ENCODE measurements at places on chromosomes 1 and 21.

DNA sequence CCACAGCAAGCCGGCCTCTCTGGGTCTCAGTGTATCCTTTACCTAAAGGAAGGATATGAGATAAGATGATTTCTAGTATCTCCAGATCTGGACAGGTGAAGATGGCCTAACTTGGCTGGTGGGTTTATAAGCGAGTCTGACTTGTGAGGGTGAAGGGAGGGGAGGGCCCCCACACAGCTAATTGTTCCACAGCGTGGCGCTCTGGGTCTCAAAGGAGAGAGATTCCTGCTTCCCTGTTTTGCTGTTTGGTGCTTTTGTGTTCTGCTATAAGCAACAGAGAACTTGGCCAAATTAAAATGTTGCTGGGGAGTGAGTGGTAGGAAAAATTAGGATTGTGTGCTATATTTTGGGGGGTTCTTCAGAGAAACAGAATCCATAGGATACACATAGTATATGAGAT, 28.9 kb upstream of the NLRP3 start:
- DNase-seq, result no peak

DNA sequence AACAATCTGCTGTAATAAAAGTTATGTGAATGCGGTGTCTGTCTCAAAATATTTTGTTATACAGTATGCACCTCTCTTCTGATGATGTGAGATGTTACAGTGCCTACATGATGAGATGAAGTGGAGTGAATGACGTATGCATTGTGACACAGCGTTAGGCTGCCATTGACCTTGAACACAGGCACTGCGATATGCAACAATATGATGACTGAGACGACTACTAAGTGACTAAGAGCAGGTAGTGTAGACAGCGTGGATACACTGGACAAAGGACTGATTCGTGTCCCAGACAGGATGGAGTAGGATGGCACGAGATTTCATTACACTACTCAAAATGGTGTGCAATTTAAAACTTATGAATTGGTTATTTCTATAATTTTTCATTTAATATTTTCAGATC, 8.4 kb downstream of the SGIP1 start:
- DNase-seq, result no peak

- no peak for DNase-seq
These were observed 84.8 kb downstream of the HUNK start for GRCh38 chr21:31957631-31958030.

DNA sequence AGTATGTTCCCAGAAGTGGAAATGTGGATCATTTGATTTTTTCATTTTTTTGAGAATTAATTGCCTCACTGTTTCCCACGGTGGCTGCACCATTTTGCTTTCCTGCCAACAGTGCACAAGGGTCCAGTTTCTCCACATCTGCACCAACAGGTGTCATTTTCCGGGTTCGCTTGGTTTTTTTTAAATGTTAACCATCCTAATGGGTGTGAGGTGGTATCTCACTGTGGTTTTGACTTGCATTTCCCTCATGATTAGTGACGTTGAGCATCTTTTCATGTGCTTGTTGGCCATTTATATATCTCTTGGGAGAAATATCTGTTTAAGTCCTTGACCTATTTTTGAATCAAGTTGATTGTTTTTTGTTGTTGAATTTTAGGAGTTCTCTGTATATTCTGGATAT, 3.0 kb downstream of the COL6A2 start:
- no peak for DNase-seq

DNA sequence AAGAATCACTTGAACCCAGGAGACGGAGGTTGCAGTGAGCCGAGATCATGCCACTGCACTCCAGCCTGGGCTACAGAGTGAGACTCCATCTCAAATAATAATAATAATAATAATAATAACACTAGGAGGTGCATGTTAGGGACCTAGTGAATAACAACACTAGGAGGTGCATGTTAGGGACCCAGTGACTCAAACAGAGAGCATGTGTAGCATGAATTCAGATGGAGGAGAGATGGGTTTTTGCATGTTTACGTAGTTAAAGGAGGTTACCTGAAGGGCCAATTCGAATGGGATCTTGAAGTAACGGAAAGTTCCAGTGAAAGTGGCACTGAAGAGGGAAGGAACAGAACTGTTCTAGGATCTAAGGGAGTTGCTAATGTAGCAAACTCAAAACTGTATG, 7.1 kb upstream of the KCNK1 start:
- no peak for DNase-seq

DNA sequence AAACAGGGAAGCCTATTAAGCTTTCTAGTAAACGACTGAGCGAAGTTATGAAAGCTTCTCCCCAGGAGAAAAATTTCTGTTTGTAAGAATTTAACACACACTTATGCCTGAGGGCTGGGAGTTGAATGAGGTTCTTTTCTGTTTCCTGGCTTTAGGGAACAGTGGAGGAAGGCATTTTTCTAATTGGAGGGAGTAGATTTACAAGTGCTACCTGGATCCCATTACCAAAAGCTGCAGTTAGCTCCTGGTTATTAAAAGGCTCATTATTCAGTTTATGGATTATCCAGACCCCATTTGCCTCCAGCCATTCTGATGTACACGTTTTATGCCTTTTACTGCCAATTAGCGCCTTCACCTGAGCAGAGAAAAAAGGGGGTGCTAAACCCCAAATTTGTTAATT, 7.5 kb downstream of the ST6GALNAC3 start:
- DNase-seq, result no peak

DNA sequence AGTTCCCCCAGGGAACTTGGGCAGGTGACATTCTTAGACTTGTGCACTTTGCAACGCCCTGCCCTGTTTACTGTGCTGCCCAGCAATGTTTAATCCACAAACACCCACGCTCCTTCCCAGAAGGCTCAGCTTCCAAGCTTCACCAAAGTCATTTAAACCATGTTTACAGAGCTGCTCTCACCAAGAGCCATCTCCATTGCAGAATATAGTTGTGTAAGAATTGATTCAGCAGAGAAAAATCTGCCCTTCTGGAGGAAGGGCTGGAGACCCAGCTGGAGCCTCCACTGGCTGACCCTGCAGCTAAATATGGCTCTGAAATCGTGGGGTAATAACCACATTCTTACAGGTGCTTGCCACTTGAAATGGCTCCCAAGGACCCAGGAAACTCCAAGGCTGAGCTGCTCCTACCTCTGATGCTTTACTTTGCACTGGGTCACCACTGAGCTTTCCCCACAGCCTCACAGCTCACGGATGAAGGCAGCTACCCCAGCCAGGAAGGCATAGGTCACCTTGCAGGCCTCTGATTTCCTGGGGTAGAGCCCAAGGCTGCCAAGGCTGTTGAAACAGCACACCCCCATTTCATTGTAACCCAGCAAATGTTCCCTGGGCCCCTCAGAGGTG, 8.7 kb downstream of the CAPN2 start:
- no peak for DNase-seq

Measured in hindlimb muscle (tissue), 1 donor.